Fibroblast of skin of left quadriceps (primary cell): ENCODE measurements at places on chromosomes 12 and 14.

DNA sequence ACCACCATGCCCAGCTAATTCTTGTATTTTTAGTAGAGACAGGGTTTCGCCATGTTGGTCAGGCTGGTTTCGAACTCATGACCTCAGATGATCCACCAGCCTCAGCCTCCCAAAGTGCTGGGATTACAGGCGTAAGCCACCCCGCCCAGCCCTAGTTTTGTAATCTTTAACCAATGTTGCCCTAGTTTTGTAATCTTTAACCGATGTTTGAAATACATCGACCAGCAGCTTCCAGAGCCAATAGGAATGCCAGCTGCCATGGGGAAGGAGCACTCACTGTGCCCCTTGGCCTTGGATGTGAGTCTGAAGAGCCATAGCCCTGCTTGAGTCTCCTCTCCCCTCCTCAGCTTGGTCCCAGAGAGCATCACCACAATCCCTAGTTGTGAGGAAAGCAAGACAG, 209.3 kb upstream of the RGS6 start:
- no peak for DNase-seq

- DNase-seq, result no peak
These were observed 45.3 kb downstream of the NAA25 start for GRCh38 chr12:112063273-112063672.

DNA sequence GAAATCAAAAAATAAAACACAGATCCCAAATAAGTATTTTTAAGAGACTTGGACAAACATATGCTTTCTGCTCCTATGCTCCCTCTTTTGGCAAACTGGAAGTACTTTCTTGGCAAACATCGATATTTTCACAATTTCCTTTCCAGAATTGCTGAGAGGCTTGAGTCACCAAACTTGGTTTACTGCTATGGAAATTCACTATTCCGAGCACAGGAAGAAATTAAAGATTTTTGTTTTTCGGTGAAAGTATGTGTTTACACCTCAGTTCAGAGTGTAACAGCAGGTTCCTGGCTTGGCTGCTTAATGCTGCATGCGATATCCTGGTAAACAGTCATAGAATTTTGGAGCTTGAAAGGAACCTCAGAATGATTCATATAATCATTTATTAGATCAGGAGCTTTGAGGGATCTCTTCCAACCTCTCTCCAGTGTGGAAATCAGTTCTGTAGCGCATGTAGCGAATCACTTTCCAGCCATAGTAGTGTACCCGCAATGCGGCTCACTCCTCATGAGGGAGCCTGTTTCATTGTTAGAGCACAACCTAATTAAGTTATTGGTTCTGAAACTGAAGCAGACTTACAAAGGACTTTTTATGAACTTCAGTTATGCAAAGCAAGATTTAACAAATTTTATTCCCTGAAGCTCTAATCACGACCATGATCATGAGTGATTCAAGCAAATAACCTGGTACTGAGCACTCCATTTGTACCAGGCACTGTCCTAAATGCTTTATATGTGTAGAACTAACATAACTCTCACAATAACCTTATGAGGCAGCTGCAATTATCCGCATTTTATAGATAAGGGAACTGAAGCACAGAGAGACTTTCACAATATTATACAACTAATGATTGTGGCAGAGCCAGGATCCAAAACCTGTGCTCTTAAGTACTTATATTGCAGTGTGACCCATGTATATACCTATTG, 56.4 kb upstream of the ATP2A2 start:
- DNase-seq, result peak; percentile 81

- peak; percentile 53 for DNase-seq
These were observed 17.8 kb upstream of the RHOJ start for GRCh38 chr14:63186453-63186852.

- DNase-seq, result no peak
These were observed 1.1 kb upstream of the RHOF start for GRCh38 chr12:121794534-121795033.

GRCh38 chr12:11702959-11703358, 53.5 kb downstream of the ETV6 start:
- DNase-seq, result no peak

DNA sequence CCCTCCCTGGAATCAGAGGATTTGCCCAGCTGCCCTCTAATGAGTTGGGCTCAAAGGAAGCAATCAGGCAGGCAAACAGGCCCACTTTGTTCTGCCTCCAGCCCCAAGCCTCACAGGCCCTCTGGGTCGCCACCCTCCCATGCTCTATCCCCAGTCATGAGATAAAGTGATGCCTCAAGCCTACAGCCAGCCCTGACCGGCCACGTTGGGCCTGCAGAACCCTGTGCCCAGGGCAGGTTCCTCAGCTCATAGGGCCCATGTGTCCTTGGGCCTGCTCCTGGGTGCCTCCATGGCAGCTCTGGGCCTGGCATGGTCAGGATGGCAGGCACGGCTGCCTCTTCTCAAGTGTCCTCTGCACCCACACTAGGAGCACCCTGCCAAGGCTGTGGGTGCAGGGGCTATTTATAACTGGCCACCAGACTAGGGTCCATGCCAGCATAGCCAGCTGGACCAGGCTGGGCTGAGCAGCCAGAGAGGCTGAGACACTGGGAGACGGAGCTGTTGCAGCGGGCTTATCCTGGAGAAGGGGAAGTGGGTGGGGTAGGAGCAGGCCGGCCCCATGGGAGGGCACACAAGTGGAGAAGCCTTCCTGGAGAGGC, 20.2 kb downstream of the HDAC7 start:
- no peak for DNase-seq

DNA sequence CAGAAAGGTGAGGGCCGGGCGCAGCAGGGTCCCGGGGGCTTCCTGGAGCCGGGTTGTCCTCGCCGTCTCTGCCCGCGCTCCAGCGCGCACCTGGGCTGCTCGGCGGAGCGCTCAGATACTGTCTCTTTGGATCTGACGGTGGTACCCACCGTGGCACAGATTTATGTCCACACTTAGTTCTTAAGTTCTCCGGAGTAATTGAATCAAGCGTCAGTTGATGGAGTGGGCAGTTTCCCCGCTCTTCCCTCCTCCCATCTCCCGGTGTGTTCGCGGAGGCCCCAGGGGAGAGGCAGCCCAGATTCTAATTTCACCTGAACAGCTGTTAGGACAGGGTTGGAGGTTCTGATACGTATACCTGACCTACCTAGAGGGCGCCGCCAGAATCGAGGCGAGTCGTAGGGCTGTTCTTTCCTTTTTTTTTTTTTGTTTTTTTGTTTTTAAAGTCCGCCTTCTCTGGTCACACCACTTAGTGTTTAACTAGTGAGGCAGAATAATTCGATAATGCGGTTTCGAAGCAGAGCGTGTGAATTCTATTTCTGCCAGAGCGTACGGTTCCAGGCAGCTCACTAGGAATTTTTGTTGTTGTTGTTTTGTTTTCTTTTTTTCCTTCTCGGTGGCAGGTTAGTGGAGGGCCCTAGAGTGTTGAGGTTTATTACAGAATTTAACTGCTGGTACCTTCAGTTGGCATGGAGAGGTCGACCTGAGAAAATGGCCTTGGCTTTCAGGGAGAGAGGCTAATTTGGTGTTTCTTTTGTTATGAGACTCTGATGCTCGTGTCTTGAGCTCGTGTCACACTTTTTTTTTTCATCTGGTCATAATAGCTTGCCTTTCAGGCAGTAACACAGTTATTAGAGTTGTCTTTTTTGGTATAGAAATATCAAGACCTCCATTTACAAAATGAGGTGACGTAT, 22.3 kb upstream of the GNS start:
- DNase-seq, result no peak

- DNase-seq, result no peak
These were observed 10.0 kb upstream of the CLEC7A start for GRCh38 chr12:10140001-10140400.

DNA sequence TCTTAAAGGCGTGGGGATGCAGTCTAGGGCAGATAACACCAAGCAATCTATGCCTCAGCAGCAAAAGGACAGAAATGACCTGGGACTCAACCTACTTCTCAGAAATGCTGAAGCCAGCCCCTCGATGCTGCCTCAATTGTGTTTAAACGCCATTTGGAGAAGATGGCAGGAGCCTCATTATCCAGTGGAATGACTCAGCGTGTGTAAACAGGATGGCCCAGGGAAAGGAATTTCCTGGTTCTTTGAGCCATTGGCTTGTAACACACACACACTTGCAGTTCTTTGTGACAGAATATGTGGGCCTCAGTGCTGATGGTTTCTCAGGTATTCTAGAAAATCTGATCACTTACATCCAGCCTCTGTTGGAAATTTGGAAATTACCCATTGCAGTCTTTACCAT, 154.3 kb downstream of the NTF3 start:
- no peak for DNase-seq

- no peak for DNase-seq
These were observed 59.1 kb downstream of the UBR7 start for GRCh38 chr14:93266127-93266526.

DNA sequence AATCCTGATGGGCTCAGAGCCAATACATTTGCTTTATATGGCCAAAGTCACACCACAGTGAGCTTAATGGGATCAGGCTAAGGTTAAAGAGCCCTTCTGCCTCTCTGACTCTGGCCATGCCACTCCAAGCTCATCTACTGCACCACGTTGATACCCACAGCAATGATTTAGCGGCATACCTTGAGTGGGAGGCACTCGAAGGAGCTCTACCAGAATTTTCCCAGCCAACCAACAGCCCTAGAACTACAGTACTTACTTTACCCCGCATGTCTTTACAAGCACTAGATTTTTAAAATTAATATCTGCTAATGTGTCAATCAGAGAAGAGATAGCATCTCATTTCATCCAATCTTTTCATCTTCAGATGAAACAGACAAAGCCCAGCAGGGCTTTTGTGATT, 300.5 kb downstream of the GRIN2B start:
- DNase-seq, result no peak

- DNase-seq, result peak; percentile 73
These were observed 85.0 kb downstream of the CRADD start for GRCh38 chr12:93762059-93762719.

DNA sequence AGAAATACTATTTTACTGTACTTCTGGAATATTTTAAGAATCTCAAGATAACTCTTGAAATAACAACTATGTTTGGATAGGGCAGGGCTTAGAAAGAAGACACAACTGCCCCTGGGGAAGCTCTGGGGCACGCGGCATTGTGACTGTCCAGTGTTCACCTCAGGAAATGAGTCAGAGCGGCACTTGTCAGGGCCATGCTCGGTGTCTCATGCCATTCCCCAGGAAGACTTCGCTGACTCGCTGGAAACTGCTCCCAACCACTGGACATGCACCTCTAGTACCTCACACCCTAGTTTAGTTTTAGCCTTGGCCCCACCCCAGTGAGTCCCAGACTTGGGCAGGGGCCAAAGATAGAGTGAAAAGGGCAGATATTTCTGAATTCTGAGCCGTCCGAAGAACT, 192.0 kb downstream of the TTC7B start:
- DNase-seq, result no peak

DNA sequence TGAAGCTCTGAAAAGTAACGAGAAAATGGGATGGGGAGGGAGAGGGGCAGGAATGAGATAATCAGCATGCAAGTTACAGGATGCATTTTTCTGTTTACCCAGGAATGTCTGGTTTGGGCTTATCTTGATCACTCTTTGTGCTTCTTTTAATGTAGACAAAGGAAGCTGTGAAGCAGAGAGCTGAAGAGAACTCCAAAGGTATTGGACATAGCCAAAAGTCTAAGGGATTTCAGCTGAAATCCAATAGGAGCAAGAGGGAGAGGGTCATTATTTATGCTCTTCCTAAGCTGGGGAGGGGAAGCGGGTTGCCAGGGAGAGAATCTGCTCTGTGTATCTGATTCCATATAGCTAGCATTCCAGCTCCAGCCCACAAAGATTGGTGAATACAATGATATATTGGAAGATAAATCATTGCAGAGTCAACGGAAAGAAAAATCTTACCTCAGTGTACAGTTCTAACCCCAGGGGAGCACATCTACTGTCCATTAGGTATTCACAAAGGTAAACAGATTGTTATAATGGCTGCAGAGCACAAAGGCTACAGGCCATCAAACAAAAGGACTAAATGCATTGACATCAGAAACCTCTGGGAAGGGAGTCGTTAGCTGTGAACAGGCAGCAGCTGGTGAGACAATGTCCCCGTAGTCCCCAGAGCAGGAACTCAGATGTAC, 61.0 kb upstream of the PELI2 start:
- DNase-seq, result no peak

GRCh38 chr14:24339284-24340151, at the start of gene RIPK3:
TSS of gene RIPK3 (minus strand) at chr14:24339991. CDS start at chr14:24339826, 165 bp downstream.
- DNase-seq, result no peak

GRCh38 chr14:86153480-86153879, 623.5 kb downstream of the FLRT2 start:
- DNase-seq, result no peak

DNA sequence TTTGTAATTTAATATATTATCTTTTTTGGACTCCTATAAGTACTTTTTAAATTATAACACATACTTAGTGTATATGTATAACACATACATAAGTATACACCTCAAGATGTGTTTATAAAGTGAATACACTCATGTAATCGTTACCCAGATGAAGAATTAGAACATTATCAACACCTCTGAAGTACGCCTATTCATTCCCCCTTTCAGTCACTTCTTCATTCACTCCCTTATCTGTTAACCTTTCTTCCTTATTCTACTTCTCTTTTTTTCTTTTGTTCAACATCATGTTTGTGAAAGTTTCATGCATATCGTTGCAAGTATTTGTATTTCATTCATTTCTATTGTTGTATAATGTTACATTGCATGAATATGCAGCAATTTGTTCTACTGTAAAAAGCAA, 98.5 kb downstream of the ARID2 start:
- DNase-seq, result no peak

DNA sequence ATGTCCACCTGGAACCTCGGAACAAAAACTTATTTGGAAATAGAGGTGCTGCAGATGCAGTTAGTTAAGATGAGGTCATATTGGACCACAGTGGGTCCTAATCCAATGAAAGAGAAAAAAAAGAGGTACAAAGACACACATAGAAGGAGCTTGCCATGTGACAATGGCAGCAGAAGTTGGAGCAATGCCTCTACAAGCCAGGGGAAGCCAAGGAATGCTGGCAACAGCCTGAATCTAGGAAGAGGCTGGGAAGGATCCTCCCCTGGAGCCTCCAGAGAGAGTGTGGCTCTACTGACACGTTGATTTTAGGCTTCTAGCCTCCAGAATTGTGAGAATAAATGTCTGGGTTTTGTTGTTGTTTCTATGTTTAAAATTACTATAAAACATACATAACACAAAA, 521.8 kb upstream of the CCDC196 start:
- no peak for DNase-seq

GRCh38 chr12:45612044-45612794, 117.3 kb upstream of the ARID2 start:
- DNase-seq, result no peak

- no peak for DNase-seq
These were observed 11.6 kb downstream of the SLC7A7 start for GRCh38 chr14:22803687-22803974.

DNA sequence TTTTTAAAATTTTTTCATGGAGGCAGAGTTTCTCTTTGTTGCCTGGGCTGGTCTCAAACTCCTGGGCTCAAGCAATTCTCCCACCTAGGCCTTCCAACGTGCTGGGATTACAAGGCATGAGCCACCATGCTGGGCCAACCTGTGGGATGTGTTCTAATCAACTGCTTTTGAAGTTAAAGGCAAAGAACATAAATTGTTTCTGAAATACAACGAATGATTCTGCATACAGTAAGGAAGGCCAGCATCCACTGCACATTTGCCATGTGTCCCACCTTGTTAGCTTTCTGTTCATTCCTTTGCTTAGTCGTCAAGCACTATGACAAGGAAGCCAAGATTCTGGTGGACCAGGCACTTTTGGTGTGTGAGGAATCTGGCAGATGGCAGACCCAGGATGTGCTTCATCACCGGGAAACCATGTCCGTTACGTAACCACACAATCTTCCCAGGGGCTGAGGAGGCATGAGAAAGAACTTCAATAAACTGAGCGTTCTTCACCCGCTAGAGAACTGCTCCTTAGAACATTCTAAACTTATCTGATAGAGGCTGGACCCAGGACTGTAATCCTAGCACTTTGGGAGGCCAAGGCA, 24.5 kb downstream of the MOK start:
- DNase-seq, result peak; percentile 79

GRCh38 chr12:100555722-100556121, 17.8 kb upstream of the GAS2L3 start:
- no peak for DNase-seq
